NCI-H1092 treated with DMSO at 0.1 percent for 48 hours (cell line): ENCODE measurements at places on chromosomes 1 and 21.

- DNase-seq = peak; percentile 37
These were observed 1.8 kb downstream of the FOXD3 start for GRCh38 chr1:63323865-63324778.

- no peak for DNase-seq
These were observed 112.2 kb upstream of the MROH9 start for GRCh38 chr1:170823120-170823519.

DNA sequence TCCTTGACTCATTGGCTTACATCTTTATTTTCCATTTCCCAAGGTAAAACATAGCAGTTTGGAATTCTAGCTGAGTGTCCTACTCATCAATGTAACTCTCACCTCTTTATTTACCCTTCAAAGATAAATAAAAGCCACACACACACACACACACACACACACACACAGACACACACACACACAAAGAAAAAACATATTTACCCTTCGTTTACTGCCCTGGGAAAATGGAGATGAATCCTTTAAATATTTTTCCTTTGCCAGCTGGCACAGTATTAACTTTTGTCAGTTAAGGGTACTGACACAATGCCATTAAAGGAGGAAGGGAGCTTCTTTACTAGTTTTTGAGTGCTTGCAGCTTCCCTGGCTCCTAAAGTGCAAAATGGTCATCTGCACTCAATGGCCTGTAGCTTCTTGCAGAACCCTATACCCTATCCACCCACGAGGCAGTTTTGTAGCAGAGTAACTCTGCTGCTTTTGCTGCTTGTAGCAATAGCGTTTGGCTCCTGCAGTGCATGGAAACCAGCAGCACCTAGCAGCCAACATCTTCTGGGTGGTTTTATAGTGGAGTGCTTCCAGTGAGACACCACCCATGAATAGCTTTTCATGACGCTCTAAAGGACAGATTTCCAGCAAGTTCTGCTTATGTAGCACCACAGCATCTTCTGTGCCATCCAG lies 103.7 kb downstream of the HS2ST1 start:
- DNase-seq = no peak

DNA sequence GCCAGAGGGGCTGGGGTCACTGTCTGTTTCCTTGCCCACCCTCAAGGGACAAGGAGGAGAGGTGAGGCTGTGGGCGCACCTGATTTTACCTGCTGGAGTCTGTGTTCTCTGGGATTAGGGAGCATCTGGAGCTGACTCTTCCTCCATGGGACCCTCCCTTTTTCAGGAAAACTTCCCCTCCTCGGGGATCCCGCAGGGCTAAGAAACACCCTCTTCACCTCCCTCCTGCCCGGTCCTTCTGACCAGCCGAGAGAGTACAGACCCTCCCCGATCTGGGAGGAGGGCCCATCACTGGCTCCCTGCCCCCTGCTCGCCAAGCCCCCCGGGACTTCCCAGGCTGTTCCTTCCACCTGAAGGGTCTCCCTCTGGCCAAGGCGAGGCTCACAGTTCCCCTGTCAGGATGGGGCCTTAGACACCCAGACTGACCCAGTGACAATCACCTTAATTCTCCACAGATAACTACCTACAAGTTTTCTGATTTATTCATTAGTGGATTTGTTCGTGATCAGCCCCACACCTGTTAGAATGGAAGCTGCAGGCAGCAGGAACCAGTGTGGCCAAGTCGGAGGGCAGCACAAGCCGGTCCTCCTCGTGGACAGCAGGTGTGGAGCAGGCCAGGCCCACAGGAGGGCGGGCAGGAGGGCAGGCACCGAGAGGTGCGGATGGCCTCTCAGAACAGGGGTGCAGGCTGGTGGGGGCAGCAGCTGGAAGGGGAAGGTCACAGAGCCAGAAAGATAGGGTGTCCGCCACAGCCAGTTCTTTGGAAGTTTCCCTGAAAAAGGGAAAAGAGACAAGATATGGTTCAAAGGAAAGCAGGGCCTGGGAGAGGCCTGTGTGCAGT lies 15.9 kb upstream of the SAMD11 start:
- no peak for DNase-seq

DNA sequence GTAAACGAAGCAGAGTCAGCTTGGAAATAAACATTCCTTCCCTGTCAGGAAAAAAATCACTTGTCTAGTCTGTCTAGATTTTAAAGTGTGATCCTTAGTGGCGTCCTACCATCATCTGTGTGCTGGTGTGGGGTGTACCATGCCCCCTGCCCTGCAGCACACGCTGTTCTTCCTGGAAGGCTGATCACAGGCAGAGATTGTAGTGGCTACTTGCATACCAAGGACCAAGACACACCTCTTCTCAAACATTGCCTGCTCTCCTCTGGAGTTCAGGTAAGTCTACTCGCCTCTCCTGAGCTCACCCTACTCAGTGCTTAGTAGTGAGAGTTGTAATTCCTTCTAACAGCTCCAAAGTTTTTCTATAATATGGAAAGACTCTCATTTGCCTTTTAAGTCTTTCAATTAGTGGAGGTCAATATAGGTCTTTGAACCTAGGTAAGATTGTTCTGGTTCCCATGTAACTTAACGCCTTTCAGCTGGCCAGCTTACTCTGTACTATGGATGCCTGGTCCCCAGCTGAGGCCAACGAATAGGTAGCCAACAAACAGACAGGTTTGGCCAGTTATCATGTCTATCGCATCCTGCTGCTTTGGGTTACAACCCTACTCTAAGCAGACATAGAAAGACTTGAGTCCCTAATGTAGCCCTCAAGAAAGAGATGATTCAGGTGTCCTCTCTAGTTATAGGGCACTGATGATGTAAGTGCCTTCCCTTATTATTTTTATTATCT lies 55.4 kb downstream of the XCL1 start:
- no peak for DNase-seq

DNA sequence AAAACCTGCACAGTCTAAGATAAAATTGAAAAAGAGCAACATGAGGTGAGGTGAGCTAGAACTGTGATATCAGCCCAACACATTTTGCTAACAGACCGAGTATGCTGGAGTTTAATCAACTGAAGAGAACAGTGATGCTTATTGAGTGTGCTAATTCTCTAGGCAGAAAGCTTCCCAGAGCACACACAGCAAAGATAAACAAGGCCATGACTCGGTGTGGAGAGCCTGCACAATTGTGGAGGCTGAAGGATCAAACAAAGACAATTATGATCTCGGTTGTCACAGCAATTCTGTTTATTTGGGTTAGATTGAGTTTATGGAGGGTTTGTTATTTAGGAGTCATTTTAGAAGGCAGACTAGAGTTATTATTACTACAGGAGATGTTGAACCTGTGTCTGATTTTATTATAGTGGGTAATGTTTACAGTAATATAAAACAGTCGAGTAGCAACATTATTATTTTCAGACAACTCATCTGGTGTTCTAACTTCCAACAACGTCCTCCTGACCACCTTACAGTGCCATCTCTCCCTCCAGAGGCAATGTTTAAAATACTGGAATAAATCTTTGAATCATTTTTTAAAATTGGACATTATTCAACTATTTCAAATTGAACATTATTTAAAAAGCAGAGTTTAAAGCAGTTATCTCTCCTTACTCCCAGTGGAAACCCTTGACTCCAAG lies 40.2 kb downstream of the DPT start:
- peak; percentile 30 for DNase-seq

DNA sequence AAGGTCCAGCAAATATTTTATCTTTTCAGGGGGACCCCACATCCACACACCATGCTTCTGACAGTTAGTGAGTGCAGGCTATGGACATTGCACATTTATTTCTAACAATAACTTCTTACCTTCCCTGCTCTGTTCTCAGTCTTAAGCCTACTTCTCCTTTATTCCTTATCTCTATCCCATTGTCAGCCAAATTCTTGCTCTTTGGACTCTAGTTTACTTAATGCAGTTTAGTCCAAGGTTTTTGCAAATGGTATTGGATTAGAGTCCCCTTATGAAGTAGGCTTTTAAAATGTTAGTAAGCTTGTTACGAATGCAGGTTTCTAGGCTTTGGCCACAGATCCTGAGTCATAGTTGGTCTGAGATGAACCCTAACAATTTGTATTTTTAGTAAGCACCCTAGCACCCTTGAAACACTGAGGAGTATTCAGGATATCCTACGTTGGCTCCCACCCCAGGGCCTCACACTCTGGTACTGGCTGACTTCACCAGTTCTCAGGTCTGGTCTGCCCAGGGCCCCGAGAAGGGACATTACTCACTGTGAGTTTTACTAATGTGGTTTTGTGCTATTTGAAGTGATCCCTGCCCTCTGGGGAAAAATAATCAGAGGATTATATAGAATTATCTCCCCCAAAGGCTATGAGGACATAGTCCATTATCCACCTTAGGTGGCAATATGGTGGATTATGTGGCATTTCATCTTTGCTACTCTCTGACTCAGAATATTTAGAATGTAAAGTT lies 239.5 kb downstream of the TGFB2 start:
- no peak for DNase-seq

DNA sequence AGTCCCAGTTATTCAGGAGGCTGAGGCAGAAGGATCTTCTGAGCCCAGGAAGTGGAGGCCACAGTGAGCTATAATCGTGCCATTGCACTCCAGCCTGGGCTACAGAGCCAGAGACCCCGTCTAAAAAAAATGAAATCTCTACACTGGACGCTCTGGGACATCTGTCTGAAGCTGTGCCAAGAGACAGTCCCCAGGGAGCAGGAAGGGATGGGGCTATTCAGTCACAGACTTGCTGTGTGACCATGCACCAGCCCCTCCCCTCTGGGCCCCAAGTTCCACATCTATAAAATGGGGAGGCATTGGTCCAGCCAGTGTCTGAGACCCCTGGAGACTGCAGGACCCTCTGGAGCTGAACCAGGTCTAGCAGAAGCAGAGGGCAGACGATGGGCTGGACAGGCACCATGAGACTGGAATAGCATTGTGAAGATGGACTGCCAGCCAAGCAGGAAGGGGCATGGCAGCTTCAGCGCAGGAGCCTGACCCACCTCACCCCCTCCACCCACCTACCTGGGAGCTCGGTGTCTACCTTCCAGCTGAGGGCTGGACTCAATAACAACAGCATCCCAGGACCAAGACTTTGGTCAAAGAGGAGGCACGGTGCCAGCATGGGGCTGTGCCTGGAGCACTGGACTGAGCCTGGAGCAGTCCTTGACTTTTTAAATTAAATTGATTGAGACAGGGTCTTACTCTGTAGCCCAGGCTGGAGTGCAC lies 1.4 kb downstream of the TMEM54 start:
- no peak for DNase-seq

GRCh38 chr1:214967865-214968575 lies 114.5 kb upstream of the KCNK2 start:
- DNase-seq = no peak

- no peak for DNase-seq
These were observed 35.2 kb upstream of the LRP8 start for GRCh38 chr1:53362851-53363642.
